ENCODE measurements at places on chromosomes 6 and 20.

GRCh38 chr6:80003826-80004172, 650 bp upstream of the TTK start:
- DNase-seq: no peak

- no peak for DNase-seq
Observed at GRCh38 chr20:20248620-20249200, 119.2 kb upstream of the INSM1 start.

DNA sequence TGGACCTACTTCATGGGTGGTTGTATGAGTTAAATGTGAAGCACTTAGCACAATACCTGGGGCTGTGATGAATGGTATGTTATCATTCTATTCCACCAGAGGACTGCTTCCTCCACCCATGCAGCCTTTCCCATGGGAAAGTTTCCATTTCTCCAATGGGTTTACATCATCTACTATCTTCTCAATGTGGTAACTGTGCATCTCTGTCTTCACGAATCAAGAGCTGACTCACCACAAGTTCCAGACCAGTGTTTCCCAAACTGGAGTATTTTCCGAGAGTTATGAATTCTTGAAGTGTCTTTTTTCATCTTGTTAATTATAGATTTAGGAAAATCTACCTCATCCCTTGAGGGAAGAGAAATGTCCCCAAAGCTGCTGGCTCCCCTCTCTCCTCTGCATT, 182.8 kb downstream of the UNC5CL start:
- DNase-seq: no peak

DNA sequence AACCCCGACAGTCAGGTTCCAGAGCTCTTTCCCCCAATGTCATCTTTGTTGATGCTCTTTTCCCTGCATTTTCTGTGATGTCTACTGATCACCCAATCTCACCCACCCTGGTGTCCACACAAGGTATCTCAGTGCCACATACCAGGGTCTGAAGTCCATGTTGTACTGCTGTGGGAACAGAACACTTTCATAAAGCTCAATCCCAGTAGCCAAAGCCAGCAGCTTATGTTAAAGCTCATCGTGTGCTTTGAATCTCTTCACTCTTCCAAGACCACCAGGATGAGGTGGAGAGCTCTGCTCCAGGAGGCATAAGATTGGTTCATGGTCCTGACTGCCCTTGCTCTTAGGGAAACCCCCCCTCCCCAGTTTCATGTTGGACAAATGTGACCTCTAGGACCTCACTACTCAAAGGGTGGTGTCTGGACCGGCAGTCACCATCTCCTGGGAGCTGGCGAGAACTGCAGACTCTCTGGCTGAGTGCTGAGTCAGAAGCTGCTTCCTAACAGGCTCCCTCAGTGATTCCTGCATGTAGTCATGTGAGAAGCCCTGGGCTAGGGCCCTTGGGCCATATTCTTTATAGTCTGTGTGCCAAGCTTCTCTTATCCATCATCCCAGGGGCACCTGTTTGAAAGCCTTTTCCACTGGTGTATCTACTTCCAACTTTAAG, 13.4 kb upstream of the CPNE5 start:
- no peak for DNase-seq

GRCh38 chr20:47785854-47786764, 828 bp upstream of the SULF2 start:
- no peak for DNase-seq

- DNase-seq: no peak
Observed at GRCh38 chr20:9498322-9498721, 16.1 kb upstream of the LAMP5 start.

DNA sequence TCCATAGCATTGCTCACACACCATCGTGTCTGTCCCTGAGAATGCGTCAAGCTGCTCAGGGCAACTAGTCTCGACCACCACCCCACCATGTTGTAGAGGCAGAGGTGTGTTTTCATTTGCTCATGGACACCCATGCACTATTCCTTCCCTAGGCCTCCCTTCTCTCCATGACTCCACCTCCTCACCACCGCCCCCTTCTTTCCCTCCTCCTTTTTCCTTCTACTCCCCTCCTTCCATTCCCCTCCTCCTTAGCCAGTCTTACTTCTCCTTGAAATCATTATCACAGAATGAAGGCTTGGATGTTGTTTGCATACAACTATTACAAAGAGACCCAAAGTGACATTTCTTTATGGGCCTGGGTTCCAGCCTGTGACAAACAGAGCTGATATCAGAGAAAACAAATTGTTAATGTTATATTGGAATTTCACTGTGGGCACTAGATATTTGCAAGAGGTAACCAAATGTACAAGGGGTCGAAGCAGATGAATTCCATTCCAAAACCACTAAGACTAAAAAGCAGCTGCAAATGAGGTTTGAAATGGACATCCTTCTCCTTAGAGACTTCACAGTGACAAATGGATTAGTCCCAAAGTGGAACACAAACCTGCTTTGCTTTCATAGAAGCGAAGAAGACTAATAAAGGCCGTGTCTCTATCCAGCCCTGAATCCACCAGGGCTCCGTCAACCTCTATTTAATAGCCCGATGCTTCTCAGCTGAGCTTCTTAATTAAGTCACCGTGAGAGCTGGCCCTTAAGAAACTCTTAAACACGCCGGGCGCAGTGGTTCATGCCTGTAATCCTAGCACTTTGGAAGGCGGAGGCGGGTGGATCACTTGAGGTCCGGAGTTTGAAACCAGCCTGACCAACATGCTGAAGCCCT, 275.8 kb upstream of the SULF2 start:
- no peak for DNase-seq

DNA sequence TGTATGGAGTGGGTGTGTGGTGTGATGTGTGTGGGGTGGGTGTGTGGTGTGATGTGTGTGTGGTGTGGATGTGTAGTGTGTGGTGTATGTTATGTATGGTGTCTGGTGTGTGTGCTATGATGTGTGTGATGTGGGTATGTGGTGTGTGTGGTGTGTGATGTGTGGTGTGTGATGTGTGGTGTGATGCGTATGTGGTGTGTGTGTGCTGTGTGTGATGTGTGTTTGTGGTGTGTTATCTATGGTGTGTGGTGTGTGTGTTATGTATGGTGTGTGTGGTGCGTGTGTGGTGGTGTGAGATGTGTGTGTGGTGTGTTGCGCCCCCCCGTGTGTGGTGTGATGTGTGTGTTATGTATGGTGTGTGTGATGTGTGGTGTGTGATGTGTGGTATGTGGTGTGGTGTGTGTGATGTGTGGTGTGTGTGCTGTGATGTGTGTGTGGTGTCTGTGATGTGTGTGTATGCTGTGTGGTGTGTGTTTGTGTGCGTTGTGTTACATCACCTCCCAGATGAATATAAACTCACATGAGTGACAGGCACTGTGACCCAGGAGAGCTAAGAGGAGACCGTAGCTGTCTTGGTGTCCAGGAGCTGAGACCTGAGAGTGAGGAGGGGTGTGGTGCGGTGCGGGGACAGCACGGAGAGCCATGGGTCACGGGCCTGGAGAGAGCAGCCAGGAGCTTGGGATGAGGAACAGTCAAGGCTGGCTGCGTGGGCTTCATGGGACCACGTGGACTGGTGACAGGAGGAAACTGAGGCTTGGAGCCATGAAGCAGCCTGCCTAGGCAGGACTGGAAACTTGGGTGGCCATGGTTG, 8.8 kb downstream of the DLGAP4 start:
- no peak for DNase-seq

DNA sequence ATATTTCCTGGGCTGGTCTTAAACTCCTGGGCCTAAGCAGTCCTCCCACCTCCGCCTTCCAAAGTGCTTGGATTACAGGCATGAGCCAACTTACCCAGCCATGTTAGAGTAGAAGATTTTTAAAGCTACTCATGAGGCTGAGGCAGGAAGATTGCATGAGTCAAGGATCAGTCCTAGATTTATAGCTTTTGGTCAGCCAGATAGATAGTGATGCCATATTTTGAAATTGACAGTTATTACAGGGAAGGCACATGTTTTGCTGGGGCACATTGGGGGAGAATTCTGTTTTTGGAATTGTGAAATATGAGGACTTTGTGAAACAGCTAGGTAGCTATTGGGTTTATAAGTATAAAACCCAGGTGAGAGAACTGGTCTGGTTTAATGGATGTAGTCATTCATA, 40.9 kb downstream of the DOP1A start:
- no peak for DNase-seq

DNA sequence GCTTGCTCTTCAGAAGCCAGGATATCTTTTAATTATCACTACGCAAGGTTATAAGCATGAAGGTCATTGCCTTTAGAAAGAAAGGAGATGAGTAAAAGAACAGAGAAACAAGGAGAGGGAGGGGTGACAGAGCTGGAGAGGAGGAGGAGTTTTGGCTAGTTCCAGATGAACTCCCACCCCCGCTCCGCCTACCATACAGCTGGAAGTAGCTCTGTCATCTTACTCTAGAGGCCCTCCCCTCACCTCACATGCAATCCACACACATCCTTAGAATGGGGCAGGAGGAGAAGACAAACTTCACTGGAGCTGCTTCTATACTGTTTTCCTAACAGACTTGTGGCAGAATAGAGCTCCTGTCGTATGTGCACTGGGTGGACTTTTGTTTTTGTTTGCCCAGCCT, 144.7 kb downstream of the SCML4 start:
- no peak for DNase-seq

GRCh38 chr6:151026041-151026663, 160.7 kb downstream of the MTHFD1L start:
- DNase-seq: no peak

GRCh38 chr6:45746046-45746445, 269.6 kb downstream of the CLIC5 start:
- no peak for DNase-seq
